Dorsolateral prefrontal cortex (tissue), 122 donors: ENCODE measurements at places on chromosomes 7 and 10. TPM values are rescaled to one million over a fixed set of nuclear protein-coding genes. Genes with fewer than 3 reads are reported as not detected.

DNA sequence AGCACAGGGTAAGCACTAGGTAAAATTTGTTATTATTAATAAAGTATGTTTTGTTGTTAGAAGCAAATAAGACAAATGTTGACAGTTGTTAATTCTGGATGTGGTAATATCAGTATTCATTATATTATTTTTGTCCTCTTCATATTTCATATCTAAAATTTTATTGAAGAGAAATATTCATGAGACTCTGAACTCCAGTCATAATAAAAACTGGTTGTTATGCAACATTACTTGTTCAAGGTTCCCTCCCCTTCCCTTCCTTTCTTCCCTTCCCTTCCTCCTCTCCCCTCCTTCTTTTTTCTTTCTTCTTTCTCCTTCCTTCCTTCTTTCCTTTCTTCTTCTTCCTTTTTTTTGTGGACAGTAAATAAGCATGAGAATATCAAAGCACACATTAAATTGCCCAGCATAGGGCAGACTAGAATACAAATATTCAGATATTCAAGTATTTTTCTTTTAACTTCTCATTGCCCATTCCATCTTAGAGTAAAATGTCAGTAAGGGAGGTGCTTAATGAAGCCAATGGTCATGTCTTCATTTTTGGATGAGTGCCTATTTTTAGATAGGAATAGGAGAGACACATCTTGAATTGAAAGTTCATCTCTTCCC lies 245.0 kb downstream of the INHBA start:
- no peak for DNase-seq

DNA sequence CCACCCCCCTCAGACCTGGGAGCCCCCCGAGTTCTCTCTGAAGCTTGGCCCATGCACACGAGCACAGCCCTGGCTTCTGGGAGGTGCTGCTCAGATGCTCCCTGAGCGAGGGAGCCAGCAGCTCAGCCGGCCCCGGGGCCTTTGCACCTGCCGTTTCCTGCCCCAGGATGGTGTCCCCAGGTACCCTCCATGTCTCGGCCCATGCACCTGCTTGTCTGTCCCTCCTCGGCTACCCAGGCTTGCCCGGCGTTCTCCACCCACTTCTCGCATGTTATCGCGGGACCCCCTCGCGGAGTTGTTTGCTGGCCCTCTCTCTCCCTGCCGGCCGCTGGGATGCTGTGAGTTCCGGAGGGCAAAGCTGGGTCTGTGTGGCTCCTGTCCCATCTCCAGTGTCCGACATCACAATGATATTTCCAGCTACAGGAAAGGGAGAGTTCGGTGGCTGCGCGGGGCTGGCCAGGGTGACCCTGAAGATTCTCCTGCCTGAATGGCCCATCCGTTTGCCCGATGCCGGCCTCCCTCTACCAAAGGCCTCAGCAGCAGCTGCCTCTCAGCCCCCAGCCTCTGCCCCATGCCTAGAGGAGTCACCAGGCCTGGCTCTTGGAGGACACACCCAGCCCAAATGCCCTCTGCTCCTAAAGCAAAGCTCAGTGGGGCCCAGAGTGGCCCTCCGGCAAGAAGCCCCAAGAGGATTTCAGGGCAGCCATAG lies 12.2 kb upstream of the LFNG start:
- DNase-seq: no peak

- no peak for DNase-seq
Measured at GRCh38 chr7:125424721-125425120, 495.1 kb upstream of the POT1 start.

CCDC172 gene
- total RNA-seq: not detected

DNA sequence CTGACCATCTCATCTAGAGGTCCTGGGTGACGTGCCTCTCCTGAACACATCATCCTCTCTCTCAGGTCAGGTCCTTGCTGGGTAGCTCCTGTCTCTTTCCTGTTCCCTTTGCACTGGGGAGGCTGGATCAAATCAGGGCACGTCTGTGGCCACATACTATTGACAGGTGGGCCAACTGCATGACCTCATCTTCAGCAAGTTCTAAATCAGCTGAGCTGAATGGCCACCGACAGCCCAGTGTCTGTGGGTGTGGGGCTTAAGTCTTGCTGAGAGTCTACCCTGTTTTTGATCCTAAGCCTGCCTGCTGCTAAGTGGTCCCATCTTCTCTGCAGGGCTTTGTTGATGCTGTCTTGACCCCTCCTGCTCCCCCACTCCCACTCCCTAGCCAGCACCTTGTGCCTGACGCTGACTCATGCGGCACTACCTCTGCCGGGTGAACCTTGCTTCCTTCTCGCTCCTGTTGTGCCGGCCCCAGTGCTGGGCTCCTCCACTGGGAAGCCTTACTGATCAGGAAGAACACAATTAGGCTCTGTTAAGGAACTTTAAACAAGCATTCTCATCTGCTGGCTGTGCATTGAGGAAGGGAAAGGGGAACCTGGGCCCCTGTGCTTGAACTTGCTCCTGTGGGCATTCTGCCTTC lies 440.4 kb downstream of the PLXNA4 start:
- DNase-seq: no peak

GRCh38 chr7:114070246-114070645 lies 151.4 kb upstream of the PPP1R3A start:
- DNase-seq: no peak

PAX2 gene
- total RNA-seq: 0.15 TPM

DNA sequence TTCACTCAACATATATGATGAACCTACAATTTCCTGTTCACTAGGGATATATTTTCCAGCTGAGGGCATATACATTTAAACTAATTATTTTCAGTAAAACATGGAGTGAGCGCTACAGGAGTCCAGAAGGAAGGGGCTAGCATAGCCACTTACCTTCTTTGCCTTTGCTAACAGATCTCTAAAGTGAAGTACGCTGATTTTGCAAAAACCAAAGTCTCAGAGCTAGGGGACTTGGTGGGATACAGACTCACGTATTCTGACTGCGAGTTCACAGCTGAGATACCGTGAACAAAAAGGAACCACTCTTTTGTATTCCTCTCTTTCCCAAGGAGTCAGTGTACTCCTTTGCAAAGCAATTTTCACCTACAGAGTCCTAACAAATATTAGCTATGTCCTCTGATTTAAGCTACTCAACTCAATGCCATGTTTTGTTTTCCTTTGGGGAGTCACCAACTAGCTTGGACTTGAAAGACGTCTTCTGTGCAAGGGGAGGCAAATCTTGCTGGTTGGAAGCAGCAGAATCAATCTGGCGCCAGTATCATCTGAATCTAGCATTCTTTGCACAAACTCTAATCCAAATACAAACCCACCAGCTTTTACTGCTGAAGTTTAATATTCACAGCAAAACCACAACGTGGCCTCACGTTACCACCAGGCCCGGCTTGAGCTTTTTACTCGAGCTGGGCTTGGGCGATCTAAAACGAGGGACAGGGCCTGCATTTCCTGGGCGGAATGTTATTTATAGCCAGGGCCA lies 657 bp downstream of the CDNF start:
- DNase-seq: no peak

- peak; percentile 28 for DNase-seq
Measured at GRCh38 chr7:102306916-102307677, 20.4 kb downstream of the SH2B2 start.

- peak; percentile 78 for DNase-seq
Measured at GRCh38 chr10:114767101-114767985, 54.2 kb upstream of the FHIP2A start.

- no peak for DNase-seq
Measured at GRCh38 chr7:154720016-154720415, 282.9 kb downstream of the PAXIP1 start.

DNA sequence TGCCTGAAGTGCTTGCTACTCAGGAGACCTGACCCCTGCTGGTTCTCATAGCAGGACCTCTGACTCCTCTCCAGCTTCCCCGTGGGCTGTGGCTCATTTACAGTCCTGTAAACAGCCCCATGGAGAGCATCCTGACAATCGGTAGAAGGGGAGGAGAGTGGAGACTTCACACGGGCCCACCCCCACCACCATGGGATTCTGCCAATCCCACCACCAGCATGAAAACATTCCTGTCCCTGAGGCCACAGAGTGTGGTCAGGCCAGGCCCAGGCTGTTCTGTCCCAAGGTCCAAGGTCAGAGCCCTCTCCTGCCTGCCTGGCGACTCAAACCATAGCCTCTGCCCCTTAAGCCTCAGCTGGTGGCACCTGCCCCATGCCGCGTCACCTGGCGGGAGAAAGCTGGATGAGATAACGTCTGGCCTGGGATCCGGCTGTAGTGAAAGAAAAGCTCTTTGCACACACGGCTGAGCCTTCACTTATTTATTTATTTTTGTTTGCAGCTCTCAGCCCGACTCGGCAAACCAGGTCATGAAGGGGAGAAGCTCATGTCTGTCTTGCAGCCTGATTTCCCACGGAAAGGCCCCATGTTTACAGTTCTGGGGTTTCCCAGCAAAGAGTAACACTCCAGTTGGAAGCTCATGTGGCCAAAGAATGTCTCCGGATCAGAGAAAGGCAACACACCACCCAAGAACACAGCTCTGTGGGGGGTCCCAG lies 293.6 kb upstream of the ZMIZ1 start:
- no peak for DNase-seq

GRCh38 chr7:96973986-96974385 lies 31.4 kb upstream of the DLX6 start:
- no peak for DNase-seq

DNA sequence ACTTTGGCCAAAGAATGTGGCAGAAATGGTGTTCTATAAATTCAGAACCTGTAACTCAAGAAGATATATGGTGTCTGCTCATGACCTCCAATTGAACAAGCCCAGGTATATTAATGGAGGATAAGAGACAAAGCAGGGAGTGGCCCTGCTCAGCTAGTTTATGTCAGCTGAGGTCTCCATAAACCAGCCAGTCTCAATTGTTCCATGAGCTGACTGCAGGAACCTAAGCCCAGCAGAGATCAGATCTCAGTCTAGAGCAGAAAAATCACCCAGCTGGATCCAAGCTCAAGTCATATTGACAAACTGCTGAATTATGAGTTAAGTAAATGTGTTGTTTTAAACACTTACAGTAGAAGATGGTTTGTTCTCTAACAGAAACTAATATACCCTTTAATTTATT lies 105.5 kb upstream of the SGCE start:
- no peak for DNase-seq

DNA sequence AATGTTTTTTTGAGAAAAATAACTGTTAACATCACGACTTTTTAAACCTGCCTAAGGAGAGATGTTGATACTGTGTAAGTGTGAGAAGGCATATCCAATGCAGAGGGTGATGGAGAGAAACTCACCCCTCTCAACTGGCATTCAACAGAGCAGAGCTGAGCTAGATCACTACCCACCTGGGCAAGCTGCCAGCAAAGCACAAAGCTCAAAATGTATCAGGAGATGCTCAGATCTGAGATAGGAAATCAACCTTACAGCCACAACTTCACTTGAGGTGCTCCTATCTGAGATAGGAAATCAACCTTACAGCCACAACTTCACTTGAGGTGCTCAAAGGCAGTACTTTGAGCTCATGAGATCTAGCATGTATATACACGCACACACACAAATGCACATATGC lies 151.5 kb upstream of the PDE1C start:
- no peak for DNase-seq

ANKRD61 gene
- not detected for total RNA-seq

DNA sequence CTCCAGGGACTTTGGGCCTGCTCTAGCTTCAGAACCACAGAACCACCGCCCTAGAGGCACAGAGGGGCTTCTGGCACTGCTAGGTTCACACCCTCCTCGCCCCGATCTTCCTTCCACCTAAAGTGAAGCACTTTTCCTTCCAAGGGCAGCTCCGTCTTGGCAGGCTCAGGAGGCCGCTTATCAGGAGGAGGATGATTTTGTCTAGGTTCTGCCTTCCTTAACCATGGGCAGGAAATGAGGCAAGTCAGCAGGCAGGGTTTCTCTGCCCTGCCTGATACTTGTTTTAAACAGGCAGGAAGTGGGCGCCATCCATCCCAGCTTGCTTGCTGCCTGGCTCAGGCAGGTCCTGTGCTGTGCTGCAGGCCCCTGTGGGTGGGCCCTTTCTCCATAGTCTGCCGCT lies 8.3 kb upstream of the ATP6V0E2 start:
- no peak for DNase-seq

- DNase-seq: no peak
Measured at GRCh38 chr7:157194948-157195347, 56.2 kb downstream of the UBE3C start.

RTKN2 gene
- total RNA-seq: 4.6 TPM

DNA sequence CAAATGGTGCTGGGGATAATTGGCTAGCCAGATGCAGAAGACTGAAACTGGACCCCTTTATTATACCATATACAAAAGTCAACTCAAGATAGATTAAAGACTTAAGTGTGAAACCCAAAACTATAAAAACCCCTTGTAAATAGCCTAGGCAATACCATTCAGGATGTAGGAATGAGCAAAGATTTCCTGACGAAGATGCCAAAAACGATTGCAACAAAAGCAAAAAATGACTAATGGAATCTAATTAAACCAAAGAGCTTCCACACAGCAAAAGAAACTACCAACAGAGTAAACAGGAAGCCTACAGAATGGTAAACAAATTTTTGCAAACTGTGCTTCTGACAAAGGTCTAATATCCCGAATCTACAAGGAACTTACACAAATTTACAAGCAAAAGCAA lies 30.9 kb upstream of the PLXDC2 start:
- DNase-seq: no peak

DNA sequence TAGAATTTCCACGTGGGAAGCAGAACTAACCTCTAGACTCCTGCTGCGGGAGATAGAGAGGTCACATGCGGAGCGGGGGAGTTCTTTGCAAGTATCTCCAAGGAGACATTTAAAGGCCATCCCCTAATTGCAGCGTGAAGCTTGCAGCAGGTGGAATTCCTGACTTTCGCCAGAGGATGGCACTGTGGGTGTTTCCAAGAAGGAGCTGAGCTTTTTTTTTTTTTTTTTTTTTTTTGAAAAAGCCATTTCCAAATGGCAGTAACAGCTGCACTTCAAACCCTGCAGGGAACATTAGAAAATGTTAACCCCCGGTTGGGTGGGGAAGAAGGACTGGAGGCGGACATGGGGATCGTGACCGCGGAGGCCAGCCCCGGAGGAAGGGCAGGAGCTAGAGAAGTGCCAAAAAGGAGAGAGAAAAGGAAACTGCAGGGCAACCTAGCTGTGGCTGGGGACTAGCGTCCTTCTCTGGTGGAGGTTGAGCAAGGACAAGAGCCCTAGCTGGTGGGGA lies 487.7 kb downstream of the TYW1 start:
- peak; percentile 66 for DNase-seq

ATOH7 gene
- 3.5 TPM for total RNA-seq

- DNase-seq: no peak
Measured at GRCh38 chr7:113100121-113100603, 13.5 kb upstream of the GPR85 start.

- DNase-seq: no peak
Measured at GRCh38 chr7:125747966-125748365, 818.3 kb upstream of the POT1 start.
